ENCODE measurements at places on chromosomes 1 and 21. TPM values are rescaled to one million over a fixed set of nuclear protein-coding genes. Genes with fewer than 3 reads are reported as not detected.

Gene CRB1
- 0.09 TPM for total RNA-seq

Gene SPRR2G
- not detected for total RNA-seq

Gene DISP1
- 0.98 TPM for total RNA-seq

Gene SHISA4
- total RNA-seq = 0.26 TPM

Gene TGFB2
- not detected for total RNA-seq

Gene AMY1C
- not detected for total RNA-seq

Gene MINDY1
- total RNA-seq = 20.3 TPM

DNA sequence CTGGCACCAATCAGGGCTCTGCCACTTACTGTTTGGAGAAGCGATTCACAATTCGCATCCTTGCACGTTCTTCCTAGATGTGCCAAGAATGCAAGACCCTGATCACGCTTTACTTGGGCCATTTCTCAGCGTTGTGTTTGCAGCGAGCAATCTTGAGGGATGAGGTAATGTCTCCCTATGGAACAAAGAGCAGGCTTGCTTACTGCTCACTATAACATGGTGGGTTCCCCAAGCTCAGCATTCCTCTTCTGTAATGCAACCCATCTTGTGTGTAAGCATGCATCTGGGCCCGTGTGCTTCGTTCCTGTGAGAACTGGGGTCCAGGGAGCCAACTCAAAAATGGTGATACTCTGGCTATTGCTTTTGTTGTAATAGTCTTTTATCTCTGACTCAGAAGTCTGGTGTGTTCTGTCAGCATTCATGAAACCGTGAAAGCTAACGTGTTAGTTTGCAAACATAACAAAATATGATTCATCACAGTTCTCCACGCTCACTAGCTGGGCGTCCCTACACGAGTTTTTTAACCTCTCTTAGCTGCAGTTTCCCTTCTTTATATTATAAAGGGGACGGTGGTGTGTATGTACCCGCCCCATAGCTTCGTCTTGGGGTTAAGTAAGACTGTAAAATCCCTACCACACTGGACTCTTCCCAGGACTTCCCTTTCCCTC, 33.3 kb downstream of the DNTTIP2 start:
- DNase-seq = peak; percentile 62
- H3K27me3 ChIP-seq = no peaks in the 10 kb centered on the region
- peaks cover 3% of the 10 kb centered on the region for H3K36me3 ChIP-seq

DNA sequence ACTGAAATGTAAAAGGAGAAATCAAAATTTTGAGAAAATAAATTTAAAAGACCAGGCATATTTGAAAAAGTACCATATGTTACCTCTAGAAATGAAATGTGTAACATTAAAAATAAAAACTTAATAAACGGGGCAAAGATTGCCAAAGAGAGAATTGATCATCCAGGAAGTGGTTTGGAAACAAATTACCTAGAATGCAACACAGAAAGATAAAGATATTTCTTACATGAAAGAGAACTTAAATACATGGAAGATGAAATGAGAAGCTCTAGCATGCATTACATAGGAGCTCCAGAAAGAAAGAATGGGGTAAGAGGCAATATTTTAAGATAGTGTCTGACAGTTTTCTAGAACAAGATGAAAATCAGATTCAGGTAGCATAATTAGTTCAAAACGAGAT, 235.9 kb upstream of the IRF2BP2 start:
- H3K27ac ChIP-seq = peak overlapping the region; percentile 94
- DNase-seq = no peak
- H3K4me1 ChIP-seq = peaks cover 95% of the 10 kb centered on the region
- no peaks in the 10 kb centered on the region for H3K27me3 ChIP-seq
- H3K36me3 ChIP-seq = peaks cover 3% of the 10 kb centered on the region

- no peaks in the 10 kb centered on the region for H3K36me3 ChIP-seq
- H3K4me3 ChIP-seq = no peak overlapping the region
- H3K27me3 ChIP-seq = no peaks in the 10 kb centered on the region
These were observed 182.8 kb downstream of the PLPP3 start for GRCh38 chr1:56396581-56396980.

DNA sequence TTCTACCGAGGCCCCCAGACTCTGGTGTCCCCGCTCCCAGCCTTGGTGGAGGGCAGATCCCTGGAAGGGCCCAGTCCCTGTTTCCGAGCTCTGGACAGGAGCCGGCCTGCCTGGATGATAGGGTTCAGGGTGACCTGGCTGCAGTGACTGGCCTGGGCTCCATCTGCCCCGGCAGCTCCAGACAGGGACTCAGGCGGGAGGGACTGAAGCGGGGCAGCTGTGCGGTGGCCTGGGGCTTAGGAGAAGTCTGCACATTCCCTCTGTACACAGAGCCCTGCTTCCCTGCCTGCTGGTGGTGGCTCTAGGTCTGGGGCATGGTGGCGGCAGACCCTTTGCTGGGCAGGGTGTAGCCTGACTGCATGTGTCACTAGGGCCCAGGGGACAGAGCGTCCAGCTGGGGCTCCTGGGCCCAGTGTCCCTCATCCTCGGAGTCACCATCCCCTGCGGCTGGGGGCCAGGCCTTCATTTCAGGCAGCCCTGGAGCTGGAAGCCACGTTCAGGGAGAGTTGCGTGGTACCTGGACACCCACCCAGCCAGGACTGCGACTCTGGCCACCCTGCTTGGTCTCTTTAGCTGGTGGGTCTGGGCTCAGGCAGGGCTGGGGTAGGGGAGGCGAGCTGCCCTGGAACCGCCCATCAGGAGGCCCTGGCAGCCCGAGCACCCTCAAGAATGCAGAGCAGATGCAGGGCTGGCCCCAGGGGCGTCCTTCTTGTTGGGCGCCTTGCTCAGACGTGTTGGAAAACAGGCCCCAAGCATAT, 9.6 kb downstream of the ARHGEF16 start:
- H3K27ac ChIP-seq = no peak overlapping the region
- H3K36me3 ChIP-seq = no peaks in the 10 kb centered on the region
- no peak overlapping the region for H3K4me3 ChIP-seq
- H3K27me3 ChIP-seq = no peaks in the 10 kb centered on the region
- DNase-seq = peak; percentile 3
- H3K4me1 ChIP-seq = no peaks in the 10 kb centered on the region

DNA sequence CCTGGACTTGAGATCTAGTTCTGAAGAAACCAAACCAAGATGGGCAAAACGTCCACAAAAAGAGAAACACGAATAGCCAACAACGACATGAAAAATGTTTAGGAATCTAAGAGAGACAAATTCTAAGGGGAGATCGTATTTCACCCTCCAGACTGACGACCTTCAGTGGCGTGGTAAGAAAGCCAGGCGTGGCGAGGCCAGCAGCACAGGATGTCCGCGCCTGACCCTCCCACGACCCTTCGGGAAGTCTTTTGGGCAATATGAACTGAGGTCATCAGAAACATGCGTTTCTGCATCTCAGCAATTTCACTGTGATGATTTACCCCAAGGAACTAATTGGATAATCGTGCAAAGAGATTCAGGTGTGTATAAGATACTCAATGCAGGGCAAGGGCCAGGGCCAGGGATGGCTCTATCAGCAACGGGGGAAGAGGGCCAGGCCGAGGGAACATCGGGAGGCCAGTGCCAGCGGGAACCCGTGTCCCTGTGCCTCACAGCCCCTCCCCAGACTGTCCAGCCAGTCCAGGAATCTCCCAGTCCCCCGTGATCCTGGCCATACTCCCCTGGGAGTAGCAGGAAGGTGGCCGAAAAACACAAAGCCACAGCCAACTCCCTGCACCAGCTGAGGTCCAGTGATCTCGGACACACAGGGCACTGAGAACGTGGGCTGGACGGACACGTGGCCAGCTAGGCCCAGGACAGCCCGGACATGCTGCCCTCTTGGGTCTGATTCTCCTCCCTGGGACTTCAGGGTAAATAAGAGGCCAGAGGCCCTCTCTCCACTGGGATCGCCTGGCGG, 53.6 kb upstream of the ADARB1 start:
- H3K4me3 ChIP-seq = no peak overlapping the region
- H3K4me1 ChIP-seq = peaks cover 6% of the 10 kb centered on the region
- no peaks in the 10 kb centered on the region for H3K36me3 ChIP-seq
- H3K27me3 ChIP-seq = peaks cover 23% of the 10 kb centered on the region
- peak; percentile 1 for DNase-seq
- no peak overlapping the region for H3K27ac ChIP-seq

DNA sequence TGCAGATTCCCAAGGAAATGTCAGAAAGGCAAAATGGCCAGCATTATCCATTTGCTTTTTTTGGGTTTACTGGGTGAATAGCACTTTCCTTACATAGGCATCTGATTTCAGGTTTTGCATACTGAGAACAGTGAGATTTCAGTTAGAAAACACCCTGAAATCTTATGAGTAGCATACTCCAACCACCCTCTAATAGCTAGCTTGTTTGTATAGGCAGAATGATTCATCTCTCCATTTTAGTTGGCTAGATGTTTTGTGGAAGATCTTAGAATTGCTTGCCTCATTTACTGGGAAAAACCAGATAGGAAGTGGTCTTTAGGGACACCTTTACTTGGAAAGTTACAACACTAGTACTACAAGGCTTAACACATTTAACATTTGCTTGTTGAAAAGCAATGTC, 10.4 kb downstream of the KYAT3 start:
- peaks cover 78% of the 10 kb centered on the region for H3K4me1 ChIP-seq
- peak overlapping the region; percentile 11 for H3K4me3 ChIP-seq
- no peaks in the 10 kb centered on the region for H3K27me3 ChIP-seq
- peak overlapping the region; percentile 93 for H3K27ac ChIP-seq
- H3K36me3 ChIP-seq = peaks cover 68% of the 10 kb centered on the region
- DNase-seq = no peak

DNA sequence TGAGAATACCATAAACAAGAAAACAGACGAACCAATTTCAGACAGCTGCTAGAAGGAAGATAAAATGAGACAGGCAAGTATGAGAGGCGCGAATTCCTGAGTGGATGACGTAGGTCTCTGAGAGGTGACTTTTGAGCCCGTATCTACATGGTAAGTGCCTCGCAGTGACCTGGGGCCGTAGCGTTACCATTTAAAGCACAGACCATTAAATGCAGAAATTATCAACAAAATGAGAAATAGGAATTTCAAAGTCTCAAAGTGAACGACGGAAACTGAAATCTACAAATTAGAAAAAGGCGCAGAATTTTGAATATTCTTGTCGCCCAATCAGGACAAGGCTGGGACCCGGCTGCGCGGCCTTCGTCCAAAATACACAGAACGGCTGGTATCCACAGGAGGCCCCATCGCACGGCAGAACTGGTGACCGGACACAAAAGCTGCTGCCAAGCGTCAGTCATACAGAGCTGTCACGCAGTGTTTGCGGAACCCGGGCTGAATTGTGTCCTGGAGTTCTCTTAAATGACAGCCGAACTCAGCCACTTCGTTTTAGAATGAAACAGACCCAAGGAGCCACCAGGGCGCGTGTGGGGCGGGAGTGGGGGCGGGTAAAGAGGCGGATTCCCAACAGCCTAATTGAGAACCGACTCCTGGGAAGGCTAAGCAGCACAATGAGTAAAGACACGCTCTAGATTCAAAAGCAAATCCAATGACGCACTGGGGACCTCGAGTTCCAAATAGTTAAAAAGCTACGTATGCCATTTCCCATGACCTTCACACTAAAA, 13.8 kb upstream of the BOLA1 start:
- peak; percentile 87 for DNase-seq
- H3K36me3 ChIP-seq = peaks cover 2% of the 10 kb centered on the region
- H3K4me3 ChIP-seq = no peak overlapping the region
- H3K27ac ChIP-seq = no peak overlapping the region

DNA sequence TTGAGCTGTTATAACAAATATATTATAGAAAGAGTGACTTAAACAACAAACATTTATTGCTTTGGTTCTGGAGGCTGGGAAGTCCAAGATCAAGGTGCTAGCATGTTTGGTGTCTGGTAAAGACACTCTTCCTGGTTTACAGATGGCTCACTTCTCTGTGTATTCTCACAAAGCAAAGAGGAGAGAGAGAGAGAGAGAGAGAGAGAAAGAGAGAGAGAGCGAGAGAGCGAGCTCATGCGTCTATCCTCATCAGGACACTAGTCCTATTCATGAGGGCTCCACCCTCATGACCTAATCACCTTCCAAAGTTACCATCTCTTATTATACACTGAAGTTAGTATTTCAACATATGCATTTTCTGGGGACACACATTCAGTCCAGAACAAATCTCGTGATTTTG, 32.7 kb upstream of the PCP4 start:
- no peaks in the 10 kb centered on the region for H3K4me1 ChIP-seq
- H3K27ac ChIP-seq = no peak overlapping the region
- no peaks in the 10 kb centered on the region for H3K27me3 ChIP-seq
- no peak overlapping the region for H3K4me3 ChIP-seq
- H3K36me3 ChIP-seq = no peaks in the 10 kb centered on the region

Measured in activated CD4-positive, alpha-beta T cell treated with anti-CD3 and anti-CD28 coated beads for 36 hours (primary cell).